ENCODE measurements at places on chromosomes 3 and 15.

DNA sequence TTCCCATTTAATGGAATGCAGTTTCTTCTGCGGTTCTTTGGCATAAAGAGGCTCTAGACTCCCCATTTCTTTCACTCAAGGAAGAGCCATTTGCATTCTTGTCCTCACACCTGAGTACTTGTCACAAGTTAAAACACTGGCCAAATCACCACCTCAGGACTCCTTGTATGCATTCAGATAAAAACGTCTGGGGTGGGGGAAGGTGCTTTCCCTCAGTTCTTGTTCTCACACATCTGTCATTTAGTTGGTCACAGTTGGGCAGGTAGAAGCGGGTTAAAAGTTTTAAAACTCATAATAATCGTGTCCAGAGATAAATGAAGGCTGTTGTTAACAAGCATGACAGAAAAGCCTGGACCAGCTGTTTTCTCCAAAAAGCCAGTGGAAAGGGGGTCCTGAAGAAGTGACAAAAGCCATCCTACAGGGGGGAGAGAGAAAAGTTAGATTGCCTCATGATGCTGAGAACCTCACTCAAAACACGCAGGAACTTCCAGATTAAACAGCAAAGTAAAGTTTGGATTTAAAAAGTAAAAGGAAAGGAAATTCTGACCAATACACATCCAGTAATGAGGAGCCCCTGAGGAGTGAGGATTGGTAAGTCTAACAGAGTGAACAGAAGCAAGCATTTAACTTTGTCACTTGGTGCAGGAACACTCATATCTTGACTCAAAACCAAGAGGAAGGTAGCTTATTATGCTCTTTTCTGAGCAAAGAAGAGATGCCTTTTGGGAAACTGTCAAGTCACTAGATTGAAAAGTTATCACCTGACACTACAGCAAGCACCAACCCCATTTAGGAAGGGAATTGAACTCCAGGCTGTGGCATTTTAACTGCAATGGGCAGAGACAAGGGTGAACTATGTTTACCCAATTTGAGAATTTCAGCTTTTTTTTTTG lies 2.8 kb downstream of the BCL2L10 start:
- no peak for DNase-seq

DNA sequence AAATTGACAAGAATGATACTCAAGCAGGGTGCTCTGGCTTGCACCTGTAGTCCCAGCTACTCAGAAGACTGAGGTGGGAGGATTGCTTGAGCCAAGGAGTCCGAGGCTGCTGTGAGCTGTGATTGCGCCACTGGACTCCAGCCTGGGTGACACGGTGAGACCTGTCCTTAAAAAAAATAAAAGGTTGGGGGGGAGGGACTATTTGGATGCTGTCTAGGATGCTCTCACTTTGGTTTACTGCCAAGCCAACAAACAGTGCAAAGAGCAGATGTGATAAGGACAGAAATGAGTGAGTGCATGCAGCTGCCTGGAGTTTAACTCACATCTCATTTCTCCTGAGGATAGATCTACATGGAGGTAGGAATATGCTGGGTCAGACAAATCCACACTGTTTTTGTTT lies 130.0 kb downstream of the FRMD4B start:
- DNase-seq: no peak

DNA sequence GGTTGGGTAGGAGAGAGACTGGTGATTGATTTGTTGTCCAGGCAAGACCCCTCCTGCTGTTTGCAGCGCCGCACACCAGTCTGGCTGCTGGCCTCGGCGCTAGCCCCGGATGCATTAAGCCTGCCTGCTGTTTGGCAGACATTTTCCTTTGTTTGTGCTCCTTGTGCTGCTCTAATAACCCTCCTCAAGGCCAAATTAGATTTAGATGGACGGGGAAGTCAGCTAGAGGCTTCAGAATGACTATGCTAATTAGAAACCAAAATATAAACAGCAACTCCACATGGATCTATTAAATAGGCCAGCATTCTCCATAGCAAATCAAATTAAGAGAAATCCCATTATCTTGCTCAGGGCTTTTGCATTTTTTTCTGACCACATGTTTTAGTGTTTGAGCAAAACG lies 445.2 kb downstream of the SQOR start:
- no peak for DNase-seq

DNA sequence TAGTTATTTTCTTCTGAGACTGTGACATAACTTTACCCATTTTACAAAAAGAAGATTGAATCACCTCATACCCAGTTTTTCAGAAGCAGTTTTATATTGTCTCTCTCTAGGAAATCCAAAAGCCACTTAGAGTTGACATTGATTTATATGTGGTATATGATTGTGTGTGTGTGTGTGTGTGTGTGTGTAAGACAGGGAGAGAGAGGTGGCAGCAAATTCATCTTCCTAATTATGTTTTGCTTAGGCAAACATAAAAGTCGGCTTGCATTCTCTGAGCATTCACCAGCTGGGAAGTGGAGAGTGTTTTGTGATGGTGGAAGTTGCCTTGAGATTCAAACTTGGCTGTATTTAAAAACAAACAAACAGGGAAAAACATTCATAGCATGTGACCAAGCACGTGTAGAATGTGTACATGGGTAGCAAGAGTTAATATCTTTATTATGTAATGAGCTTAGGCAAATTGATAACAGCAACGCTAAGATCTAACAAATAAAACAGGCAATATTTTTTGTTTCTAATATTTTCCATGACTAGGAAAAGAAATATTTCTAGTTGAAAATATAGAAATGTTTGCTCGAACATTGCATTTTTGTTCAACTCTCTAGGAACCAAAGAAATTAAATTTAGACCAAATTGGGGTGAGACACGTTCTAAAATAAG lies 64.4 kb upstream of the IGF1R start:
- DNase-seq: no peak

- no peak for DNase-seq
Observed at GRCh38 chr3:71486831-71487230, 96.7 kb downstream of the FOXP1 start.

DNA sequence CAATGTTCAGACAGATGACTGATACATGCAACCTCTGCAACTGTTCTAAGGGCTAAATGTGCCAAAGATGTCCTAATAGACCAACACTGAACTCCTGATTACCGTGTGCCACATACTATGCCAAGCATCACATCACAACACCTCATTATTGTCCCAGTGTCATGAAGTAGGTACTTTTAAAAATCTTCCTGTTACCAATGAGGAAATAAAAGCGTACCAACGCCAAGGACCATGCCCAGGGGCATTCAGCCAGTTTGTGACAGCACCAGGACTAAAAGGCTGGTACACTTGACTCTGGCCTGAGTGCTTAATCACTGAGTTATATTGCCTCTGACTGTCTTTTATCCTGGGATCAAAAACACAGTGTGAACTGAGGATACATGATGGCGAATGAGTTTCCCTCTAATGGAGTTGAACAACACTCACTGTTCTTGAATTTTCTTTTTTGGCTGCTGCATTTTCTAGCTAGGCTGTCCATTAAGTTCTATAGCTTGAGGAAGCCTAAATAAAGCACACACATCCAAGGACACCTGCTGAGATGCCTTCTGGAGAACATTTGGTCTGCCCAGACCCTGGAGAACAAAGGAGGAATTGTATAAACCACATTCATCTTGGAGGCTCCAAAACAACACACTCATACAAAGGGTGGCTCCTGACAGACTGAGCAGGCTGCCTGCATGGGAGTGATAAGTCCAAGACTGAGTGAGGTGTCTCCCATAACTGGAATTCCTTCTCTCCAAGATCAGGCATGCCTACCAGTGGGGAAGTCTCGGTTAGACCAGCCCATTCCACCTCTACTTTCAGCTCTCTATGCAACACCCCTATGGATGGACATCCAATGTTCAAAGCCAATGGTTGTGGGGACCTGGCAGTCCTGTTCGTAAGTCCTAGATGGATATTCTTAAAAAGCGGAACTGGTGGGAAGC lies 126.7 kb upstream of the PRICKLE2 start:
- DNase-seq: no peak

DNA sequence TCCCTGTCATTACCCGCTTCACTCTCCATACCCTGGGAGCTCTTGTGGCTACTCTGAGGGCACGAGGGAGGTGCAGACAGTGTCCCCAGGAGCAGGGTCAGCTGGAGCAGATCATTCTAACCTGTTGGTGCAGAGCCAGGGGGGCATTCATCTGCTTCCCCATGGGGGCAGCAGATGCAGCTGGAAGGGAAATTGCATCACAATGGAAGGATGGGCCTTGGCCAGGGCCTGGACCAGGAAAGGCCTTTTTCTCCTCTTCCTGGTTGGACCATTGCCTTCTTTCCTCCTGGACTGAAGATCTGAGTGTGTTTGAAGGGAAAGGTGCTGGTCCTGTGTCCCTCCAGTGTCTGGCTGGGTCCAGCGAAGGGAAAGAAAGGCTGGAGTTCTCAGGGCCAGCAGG lies 55.7 kb downstream of the EPHB1 start:
- no peak for DNase-seq

DNA sequence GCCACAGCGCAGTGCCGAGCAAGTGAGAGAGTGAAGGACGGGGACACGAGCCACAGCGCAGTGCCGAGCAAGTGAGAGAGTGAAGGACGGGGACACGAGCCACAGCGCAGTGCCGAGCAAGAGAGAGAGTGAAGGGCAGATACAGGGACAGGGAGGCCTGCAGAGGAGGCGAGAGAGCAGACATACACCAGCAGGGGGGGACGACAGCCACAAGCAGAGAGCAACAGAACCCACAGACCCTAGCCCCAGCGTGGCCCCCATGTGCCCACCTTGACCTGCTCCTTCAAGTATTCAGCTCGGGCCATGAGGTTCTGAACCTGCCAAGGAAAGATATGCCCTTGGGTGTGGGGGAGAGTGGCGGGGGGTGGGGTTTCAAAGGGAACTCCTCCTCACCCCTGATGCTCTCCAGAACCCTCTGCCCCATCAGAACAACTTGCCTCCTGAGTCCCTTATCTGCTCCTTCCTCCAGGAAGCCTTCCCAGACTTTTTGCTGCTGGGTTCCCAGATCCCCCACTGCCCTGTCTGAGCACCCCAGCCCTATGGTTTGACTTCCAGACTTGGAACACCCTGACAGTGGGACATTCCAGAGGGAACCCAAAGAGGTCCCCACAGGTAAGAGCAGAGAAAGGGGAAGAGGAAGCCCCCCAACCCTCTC lies 5.3 kb downstream of the ULK3 start:
- no peak for DNase-seq

Data from GOT3 (cell line).